ENCODE measurements at places on chromosomes 3 and 15. TPM values are rescaled to one million over a fixed set of nuclear protein-coding genes. Genes with fewer than 3 reads are reported as not detected.

DNA sequence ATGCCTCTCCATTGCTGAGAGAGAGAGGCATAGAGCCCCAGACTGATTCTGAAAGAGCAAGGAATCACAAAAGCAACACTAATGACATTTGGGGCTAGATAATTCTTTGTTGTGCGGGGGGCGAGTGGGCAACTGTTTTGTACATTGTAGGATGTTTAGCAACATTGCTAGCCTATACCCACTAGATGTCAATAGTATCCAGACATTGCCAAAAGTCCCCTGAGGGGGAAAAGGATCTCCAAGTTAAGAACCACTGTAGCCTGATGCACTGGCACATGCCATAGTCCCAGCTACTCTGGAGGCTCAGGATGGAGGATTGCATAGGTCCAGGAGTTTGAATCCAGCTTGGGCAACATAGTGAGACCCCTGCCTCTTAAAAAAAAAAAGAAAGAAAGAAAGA is 22.8 kb upstream of the GOLM2 start:
- no peak for DNase-seq

GRCh38 chr15:75836959-75837334 is 6.3 kb upstream of the UBE2Q2 start:
- peak; percentile 85 for DNase-seq

GRCh38 chr3:129341331-129342141 is 62.9 kb downstream of the HMCES start:
- DNase-seq: no peak

DNA sequence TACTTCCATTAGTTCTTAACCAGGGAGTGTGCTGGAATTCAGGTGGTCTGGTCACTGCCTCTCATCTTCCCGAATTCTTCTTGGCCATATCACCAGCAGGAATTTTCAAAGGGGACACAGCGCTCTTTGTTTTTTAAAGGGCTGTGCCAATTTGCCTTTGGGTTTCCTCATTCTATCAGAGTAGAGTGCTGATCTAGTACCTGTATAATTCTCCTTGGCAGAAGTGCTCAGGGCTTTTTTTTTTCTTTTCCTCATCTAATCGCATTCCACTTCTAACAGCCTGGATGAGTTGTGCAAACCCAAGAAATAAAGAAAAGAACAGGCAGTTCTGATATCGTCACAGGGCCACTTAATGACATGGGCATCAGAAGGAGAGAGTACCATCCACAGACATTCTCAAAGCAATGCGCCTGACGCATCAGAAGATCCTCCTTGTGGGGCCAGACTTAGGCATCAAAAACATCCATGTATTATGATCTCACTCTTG is 121.0 kb downstream of the ASB7 start:
- peak; percentile 20 for DNase-seq

Gene BOC
- 15.3 TPM for total RNA-seq

Gene LTK
- total RNA-seq: not detected

Gene IL12A
- total RNA-seq: 18.8 TPM

DNA sequence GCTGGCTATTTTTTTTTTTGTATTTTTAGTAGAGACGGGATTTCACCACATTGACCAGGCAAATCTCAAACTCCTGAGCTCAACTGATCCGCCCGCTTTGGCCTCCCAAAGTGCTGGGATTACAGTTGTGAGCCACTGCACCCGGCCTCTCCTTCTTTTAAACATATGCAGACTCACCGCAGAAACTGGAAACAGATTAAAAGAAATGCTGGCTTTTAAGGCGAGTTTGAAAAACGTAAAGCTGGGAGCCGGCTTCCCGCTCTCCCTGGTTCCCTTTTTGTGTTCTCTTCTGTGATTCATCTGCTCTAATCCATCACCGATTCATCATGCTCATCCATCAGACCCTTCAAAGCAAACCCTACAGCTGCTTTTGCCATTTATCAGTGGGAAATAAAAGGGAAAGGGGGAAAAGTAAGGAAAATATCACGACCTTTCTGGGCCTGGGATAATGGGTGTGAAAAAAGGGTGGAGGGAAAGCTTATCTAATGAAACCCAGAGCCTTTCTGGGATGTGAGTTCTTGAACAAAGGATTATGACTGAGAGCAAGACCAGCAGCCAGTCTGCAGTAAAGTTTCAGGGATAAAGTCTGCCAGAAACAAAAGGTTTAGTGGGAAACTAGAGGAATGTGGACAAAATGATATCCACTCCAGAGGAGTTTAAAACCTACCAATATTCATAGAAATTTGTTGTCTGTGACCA is 92.3 kb upstream of the LRIG1 start:
- DNase-seq: no peak
